GM12864 (cell line): ENCODE measurements at places on chromosomes 5 and 9.

DNA sequence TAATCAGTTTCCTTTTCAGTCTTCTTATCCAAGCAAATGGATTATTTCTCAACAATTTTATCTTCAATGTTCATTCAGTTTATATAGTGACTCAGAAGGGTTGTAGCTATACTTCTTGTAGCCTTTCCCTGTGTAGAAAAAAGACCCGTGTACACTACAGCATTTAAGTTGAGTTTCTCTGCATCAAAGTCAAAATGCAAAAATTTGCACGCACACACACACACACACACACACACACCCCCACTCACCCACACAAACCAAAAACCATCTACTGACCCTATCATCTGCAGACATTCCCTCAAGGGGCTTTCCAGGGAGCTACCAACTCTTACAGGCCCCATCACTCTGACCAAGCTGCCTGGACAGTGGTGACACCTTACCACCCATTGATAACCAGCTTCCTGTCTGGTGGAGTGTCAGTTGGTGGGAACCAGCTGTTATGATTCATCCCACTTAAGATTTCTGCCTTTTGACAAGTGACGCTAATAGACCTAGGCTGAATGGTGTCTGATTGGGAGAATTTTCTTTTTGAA is 12.2 kb upstream of the ELL2 start:
- peak; percentile 67 for DNase-seq

DNA sequence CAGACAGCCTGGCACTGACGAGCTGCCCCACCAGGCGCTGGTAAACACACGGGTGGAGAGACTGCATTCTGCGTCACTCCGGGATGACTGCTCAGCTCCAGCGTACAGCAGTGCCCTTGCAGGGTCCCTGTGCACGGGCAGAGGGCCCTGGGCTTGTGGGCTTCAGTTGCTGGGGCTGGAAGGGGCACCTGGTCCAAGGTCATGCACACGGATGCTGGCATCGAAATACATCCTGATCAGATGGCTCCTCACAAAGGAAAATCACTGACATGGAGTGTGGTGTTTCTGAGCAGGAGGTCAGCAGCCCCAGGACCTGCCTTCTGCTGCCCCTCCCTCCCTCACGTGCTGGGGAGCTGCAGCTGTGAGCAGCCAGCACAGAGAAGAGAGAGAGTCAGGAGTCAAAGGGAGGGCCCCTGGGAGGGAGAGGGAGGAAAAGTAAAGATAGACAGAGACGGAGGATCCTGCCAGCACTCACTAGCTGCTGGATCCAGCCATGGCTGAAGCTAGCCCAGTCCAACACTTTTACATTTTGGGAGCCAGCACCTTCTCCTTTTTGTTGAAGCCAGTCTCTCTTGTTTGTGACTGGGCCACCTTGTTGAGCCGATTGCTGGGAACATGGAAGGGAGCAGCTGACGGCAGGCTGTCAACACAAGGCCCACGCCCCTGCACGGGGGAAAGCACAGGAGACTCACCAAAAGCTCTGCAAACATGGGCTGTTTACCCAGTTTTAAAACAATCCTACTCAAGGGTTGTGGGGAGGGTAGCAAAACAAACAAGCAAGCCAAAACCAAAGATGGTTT is 166.5 kb upstream of the PHYKPL start:
- no peak for DNase-seq

GRCh38 chr5:136032564-136032963 is 3.8 kb downstream of the TGFBI start:
- no peak for DNase-seq

- DNase-seq, result no peak
These were observed 849.9 kb downstream of the MAT2B start for GRCh38 chr5:164355267-164355830.

GRCh38 chr9:88237479-88237961 is 99.2 kb upstream of the SPATA31C2 start:
- no peak for DNase-seq

DNA sequence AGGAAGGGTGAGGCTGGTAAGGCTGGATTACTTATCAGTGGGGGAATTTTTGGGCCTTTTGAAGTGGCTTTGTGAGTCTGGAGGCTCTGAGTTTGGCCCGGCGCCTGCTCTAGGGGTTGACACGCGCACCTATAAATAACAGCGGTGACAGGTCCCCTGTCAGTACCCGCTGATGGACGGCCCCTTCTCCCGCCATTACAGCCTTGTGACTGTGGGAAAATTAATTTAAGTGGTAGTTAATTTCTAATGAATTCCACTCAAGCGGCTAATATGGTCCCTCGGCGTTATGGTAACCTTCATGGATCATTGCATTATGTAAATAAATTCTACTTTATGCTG is 16.5 kb downstream of the MRPL36 start:
- no peak for DNase-seq

DNA sequence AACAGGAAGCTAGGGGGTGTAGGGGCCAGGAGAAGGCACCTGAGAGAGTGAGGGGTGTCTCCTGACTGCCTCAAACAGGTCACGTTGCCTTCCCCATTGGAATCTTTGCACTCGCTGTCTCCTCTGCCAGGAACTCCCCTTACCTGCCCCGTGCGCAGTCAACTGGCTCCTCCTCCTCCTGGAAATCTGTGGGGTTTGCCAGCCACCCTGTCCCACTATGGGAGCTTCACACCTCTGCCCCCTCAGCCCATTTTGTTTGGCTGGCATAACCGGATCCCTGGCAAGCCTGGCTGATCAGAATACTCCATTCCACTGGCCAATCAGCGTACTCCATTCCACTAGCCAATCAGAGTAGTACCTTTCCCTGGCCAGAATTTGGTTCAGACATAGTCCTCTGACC is 10.4 kb upstream of the SLC34A1 start:
- no peak for DNase-seq

DNA sequence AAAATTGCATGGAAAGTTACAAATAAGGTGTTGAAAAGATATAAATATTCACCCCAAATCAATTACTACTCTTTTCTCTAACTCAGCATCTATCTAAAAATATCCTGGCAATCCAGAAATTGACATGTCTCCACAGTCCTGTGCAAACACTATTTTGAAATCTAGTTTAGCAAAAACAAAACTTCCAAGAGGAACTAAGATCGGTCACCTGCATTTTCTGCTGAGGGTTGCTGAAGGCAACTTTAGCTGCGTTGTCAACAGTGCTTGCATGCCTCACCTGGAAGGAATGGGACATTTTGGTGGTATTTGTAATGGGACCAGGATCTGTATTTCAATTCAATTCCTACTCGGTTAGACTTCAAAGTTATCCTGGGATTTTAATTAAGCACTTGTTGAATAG is 398.3 kb downstream of the NTRK2 start:
- DNase-seq, result peak; percentile 26

DNA sequence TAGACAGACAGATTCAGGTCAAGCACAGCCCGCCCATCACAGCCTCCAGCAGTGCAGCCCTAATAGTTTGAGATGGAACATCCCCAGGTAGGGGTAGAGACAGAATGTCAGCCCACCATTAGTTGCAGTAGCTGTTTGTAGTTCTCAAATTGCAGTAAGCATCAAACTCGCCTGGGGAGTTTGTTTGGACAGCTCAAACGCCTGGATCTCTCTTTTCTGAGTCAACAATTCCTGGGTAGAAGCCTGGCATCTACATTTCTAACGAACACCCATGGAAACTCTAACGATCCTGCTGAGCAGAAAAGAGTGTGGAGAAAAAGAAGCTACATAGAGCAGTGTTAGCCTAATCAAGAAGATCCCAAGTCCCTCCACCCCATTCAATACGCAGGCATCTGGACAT is 59.4 kb downstream of the ADAMTS16 start:
- no peak for DNase-seq

DNA sequence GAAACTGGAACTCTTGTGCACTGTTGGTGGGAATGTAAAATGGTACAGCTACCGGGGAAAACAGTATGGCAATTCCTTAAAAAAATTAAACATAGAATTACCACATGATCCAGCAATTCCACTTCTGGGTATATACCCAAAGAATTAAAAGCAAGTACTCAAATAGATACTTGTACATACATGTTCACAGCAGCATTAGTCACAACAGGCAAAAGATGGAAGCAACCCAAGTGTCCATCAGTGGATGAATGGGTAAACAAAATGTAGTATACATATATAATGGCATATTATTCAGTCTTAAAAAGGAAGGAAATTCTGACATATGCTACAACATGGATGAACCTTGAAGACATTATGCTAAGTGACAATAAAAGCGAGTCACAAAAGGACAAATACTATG is 7.4 kb upstream of the SLC22A5 start:
- no peak for DNase-seq

- DNase-seq, result no peak
These were observed 5.8 kb downstream of the HAPLN1 start for GRCh38 chr5:83714810-83715209.

GRCh38 chr9:127175764-127176163 is 53.3 kb upstream of the ANGPTL2 start:
- DNase-seq, result no peak

DNA sequence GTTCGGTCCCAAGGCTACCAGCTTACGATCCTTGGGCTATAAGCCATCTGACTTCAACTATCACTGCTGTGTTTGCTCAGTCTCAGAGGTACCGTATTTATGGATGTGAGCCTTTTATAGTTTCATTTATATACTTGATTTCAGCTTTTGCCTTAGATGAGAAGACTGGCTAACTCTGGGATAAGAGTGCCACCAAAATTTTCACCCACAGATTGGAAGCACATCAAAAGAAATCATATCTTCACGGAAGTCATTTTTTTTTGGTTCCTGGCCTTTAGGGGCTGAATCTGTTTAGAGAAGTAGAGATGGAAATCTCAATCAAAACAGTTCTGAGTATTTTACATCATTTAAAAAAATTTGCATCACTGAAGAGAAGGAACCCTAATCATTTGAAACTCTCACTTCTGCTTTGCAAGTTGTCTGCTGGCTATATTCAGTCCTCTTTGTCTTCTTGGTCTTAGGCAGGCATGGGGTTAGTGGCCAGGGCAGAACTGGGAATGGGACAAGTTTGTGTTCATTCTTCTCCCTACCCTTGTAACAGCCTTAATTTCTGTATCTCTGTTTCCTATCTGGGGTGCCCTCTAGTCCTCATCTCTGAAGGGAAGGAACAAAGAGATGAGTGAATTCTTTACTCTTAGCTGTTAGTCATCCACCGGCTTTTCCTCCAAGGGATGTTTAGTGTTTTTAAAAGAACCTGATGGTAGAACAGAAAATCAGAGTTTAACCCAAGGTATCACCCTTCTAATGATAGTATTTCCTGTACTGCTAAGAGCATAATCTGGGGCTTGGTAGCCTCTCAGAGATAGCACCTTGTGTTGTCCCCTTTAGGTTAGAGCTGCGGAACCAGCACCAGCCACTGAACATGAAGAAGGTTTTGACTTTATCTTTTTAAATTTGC is 14.1 kb upstream of the TNFAIP8 start:
- DNase-seq, result peak; percentile 75

- no peak for DNase-seq
These were observed 277.6 kb upstream of the TNC start for GRCh38 chr9:115395511-115396021.

GRCh38 chr9:121283856-121284732 is 16.1 kb downstream of the GSN start:
- DNase-seq, result no peak
